Kidney epithelial cell (primary cell): ENCODE measurements at places on chromosomes 6 and 20.
A peak's percentile ranks its signal among the peaks of the same experiment; 100 is the strongest.

GRCh38 chr6:42735976-42736375, 9.9 kb downstream of the TBCC start:
- peak; percentile 47 for DNase-seq

- DNase-seq, result no peak
Measured at GRCh38 chr6:33276864-33277662, at the start of gene B3GALT4. Gene B3GALT4, plus strand, starts transcription at chr6:33277123. Its CDS starts 297 bp downstream, at chr6:33277420.

- DNase-seq, result no peak
Measured at GRCh38 chr6:168368066-168368820, 48.7 kb upstream of the DACT2 start.

DNA sequence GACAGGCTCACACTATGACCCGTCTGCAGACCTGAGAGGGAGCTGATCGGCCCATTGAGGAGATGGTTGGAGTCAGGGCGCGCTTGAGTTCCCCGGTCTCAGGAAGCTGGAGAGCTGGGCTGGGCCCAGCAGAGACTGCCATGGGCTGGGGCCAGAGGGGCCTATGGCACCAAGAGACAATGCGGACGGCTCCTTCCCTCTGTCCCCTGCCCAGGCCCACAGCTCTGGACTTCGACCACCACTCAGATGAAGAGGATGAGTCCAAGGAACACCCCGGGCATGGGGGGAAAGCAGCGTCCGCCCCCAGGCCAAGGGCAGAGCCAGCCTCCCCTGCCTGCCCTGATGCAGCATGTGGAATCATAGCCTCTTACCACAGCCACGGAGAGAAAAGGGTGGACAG, 40.2 kb upstream of the PHACTR3 start:
- no peak for DNase-seq

DNA sequence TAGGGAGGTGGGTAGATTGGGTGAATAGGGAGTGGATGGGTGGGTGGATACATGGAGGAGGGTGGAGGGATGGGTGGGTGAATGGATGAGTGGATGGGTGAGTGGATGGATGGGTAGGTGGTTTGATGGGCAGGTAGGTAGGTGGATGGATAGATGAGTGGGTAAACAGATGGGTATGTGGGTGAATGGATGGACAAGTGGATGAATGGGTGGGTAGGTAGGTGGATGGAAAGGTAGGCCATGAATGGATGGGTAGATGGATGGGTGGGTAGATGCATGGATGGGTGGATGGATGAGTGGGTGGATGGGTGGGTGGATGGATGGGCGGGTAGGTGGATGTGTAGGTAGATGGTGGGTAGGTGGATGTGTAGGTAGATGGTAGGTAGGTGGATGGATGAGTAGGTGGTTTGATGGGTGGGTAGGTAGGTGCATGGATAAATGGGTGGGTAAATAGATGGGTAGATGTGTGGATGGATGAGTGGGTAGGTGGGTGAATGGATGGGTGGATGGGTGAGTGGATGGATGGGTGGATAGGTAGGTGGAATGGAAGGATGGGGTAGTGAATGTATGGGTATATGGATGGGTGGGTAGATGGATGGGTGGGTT, 51.4 kb downstream of the NPEPL1 start:
- no peak for DNase-seq

DNA sequence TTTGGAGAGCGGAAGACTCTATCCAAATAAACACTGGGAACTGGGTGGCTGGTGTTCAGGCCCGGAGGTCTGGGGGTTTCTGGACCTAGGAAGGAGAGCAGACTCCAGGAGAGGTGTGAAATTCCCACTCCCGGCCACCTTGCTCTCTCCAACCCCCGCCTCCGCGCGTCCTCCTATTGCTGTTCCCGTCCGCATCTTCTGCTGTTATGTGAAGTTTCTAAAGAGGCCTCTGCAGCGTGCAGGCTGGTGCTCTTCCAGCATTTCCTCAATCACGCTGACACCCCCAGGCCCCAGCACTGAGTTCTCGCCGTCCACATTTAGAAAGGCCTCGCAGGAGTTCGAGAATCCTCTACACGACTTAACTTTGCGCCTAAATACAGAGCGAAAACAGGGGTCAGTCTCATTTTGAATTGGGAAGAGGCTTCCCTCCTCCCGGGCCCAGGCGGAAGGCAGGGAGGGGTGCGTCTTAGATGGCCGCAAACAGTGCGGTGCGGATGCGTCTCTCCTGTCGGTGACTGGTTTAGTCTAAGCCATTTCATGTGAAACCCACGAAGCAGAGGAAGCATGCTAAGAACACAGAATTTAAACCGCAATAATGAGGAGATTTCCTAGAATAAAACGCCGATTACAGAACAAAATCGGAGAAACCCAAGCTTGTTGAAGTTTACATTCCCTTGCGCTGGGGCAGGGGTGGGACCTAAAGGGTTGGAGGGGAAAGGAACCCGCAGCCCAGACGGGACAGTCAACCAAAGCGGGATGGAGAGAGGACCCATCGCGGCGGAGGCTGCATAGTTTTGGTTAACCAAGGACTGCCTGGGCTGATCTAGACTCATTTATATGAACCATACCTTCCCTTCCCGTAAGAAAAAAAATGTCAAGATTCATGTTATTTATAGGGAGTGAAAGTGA, 4.0 kb upstream of the FOXF2 start:
- no peak for DNase-seq

GRCh38 chr20:38434301-38434741, 807 bp downstream of the SNHG17 start:
- DNase-seq, result no peak

DNA sequence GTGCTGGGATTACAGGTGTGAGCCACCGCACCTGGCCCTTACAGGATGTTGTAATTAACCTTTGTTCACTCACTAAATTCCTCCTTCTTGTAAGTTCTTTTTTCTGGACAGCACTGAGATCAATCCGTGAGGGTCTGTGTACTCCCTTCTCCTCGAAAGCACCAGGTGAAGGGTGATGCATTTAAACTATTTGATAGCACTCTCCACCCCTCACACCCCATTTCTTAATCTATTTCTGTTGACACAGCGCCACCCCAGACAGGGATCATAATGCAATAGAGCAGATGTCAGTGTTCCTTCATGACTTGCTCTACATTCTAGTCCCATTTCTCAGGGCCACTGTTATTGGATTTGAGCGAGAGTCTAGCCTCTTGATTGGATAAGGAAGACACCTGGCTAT, 46.3 kb downstream of the PPP1R14C start:
- DNase-seq, result no peak

DNA sequence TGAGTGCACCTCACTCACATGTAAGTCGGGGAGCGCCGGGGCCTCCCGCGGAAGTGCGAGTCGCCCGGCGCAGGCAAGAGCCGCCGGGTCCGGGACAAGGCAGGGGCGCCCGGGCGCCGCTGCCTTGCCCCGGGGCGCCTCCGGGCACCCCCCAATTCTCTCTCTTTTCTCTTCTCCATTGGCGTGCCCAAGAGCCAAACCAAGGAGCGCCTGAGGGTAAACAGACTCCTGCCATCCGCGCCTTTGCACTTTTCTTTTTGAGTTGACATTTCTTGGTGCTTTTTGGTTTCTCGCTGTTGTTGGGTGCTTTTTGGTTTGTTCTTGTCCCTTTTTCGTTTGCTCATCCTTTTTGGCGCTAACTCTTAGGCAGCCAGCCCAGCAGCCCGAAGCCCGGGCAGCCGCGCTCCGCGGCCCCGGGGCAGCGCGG, 36.8 kb downstream of the GNAS start:
- no peak for DNase-seq

DNA sequence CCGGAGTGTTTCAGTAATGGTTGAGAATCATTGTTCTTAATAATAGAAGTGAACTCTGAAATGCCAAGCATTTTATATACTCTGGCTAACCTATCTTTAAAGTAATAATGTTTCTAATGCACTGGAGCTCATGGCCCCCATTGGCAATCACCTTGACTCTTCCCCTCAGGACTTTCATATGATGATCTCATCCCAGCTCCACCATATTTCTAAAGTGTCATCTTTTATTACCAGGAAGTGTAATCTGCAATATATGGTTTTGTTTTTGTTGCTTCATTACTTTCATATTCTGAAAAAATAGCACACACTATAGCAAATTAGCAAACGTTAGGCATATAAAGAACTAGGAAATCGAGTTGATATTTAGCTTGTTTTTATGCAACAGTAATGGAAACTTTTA, 60.3 kb downstream of the TULP4 start:
- DNase-seq, result no peak

GRCh38 chr20:61436283-61436666, 184.2 kb downstream of the CDH4 start:
- peak; percentile 37 for DNase-seq

- no peak for DNase-seq
Measured at GRCh38 chr20:1982686-1983085, 11.2 kb downstream of the PDYN start.

DNA sequence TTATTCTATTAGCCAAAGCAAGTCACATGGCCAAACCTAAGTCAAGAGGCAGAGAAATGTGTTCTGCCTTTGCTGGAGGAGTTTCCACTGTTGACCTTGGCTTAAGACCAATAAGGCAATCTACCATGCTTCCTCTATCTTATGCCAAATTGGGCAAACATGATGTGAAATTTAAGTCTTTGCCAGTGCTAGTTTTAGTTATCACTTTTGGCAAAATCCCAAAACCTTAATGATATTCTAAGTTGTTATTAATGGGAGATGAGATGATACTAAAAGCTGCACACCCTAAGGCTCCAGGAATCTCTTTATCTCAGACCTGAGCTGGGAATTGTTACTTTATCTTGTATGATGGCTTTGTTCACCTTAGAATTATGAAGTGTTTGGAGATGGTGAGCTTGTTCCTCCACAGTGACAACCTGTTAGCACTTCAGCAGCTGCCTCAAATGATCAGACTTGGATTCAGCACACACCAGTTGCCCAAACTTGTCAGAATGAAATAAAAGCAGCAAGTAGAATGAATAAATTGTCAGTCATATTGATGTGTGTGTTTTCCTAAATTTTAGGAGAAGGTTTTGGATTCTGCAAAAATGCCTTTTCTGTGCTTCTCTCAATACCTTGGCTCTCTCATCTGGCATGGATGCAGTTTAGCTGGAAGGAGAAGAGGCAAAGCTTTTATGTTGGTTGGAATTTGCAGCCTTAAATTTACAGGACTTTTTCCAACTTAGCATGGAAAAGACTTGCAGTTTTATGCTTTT, 49.3 kb downstream of the RIN2 start:
- no peak for DNase-seq

GRCh38 chr6:108176281-108177089, 10.7 kb downstream of the NR2E1 start:
- DNase-seq, result no peak

DNA sequence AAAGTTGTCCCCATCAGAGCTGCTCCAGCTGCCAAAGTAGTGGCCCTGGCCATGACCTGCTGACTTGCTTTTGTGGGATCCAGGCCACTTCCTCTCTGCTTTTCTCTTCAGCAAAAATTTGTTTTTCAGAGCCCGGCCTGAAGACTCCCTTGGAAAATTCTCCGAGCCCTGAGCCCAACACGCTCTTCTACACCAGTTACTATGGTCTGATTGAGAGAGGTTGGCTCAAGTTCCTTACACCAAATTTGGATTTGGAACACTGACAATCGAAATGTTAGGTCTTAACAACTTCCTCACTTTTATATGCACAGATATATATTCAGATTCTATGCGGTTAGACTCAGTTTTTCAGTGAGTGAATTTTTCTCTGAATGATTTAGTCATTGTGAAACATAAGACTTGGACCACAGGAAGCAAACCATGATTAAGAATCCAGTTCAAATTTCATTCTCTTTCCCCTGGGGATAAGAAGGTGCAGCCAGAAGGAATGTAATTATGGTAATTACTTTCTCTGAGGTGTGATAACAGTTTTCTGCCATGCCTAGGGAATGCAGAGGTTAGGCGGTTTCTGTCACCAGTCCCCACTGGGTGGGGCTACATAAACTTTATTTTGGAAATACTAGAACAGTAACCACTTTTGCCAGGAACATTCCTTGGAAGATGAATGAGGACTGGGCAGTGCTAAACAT, 365.2 kb downstream of the SYNE1 start:
- DNase-seq, result no peak

DNA sequence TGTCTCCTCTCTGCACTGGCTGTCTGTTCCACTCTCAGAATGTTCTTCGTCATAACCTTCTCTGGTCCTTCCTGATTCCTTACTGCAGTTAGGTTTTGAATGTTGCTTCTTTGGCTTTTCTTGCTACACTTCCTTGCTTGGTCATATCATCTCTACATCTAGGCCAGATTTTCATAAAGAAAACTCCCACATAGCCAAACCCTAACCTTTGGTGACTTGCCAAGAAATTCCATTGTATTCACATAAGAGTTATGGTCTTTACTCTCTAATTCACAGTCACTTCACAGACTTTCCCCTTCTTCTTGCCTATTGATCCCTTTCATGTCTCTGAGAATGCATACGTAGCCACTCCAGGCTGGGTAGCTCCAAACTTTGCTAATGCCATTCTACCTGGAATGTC, 41.9 kb upstream of the SIM1 start:
- no peak for DNase-seq

- no peak for DNase-seq
Measured at GRCh38 chr6:128337619-128338018, 182.8 kb downstream of the PTPRK start.

GRCh38 chr6:157688960-157689599, 134.0 kb upstream of the SNX9 start:
- no peak for DNase-seq

DNA sequence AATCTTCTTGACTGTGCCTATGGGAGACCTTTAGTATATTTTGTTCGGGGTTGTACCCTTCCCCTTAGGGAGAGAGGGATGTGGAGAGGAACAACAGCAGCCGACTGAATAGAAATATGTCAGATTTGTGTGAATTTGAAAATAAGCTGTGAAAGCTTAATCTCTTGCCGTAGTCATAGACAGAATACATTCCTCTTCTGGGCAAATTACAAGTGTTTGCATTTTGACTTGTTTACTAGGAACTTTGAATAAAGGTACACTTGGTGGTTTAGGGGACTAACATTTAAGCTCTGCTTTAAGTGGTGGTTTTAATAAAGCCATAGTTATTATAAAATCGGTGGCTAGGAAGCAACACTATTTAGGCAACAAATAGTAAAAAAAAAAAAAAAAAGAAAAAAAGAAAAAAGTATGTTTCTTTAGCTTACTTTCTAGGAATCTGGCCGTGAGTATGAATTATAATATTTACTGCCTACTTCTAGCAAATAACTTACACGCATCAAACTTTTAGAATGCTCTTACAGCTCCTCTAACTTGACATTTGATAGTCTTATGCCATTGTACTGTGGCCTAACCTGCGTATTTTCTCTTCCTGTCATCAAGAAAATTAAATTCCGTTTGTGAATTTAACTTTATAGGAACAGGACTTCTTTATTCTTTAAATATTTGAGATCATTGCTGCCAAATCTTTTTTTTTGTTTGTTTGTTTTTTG, 65.1 kb downstream of the ZBTB2 start:
- no peak for DNase-seq

DNA sequence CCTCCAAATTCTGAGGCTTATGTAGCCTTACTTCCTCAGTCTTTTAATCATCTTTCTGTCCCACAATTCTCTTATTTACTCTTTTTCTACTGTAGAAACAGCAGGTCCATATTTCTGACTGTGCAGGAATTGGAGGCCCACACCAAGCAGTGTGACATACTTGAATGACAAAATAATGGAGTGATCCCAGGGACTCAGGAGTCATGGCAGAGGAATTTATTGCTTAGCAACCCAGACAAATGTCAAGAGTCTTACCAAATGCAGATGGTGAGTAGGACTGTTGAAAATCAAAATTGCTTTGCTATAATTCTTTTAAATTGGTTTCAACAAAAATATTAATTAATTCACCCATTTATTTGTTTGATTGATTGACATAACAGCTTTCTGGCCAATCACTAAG, 59.9 kb downstream of the HTR1B start:
- peak; percentile 9 for DNase-seq

- DNase-seq, result no peak
Measured at GRCh38 chr6:156598855-156599180, 178.4 kb upstream of the ARID1B start.

GRCh38 chr6:106223300-106223930, 102.1 kb downstream of the ATG5 start:
- DNase-seq, result peak; percentile 37
